ENCODE measurements at places on chromosomes 2 and 18.

DNA sequence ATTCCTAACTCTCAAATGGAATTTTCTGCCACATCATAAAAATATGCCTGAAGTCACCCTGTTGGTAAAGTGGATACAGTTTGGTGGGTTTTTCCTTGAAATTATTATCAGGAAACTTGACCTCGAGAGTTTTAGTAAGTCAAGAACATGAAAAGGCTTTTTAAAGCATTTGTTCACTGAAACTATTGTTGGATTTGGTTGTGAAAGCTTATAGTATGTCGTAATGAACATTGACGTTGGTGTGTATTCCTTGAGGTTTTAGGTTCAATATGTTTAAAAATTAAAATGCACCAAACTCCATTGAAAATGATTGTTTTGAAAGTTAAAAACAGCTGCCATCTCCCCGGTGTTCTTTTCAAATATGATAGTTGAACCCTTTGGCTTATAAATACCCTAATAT lies 30.8 kb downstream of the AOX1 start:
- DNase-seq, result no peak

GRCh38 chr2:108304975-108305374 lies 16.3 kb downstream of the SULT1C2 start:
- DNase-seq, result no peak

GRCh38 chr2:23409248-23409647 lies 24.3 kb downstream of the KLHL29 start:
- no peak for DNase-seq

DNA sequence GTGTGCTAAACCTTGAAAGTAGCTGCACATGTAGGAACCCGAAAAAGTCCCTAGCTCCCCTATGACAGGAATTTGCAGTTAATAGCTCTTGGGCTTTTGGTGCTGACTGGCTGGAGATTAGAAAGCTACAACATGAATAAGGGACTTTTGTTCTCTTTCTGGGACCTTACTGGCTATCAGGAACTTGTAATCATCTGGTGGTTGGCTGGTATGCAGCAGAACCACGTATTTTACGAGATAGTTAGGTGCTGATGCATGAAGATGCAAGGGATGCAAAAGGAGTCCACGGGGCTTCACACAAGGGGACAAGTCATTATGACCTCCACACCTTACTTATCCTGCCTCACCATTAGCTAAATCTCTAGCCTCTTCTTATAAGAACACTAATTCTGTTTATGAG lies 190.2 kb upstream of the NRXN1 start:
- DNase-seq, result no peak

- DNase-seq, result peak; percentile 9
Observed at GRCh38 chr2:37168217-37168981, 11.6 kb upstream of the EIF2AK2 start.

GRCh38 chr2:144438801-144439631 lies 80.9 kb downstream of the ZEB2 start:
- DNase-seq, result no peak

- peak; percentile 86 for DNase-seq
Observed at GRCh38 chr2:129877795-129878775, 101.4 kb upstream of the RAB6C start.

DNA sequence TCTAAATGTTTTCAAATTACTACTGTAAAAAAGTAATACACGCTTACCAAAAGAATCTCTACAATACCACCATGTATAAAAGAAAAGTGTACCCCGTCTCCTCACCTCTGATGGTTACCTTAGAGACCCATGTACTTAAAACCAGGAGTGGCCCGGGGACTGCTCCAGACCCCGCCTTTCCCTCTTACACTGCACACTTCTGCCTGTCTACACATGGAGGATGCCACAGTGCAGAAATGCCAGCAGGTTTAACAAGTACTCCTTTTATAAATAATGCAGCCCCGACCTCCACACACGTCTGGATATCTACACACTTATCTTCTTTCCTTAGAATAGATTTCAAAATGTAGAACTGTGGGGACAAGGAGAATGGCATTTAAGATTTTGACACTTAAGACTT lies 5.3 kb downstream of the HDAC4 start:
- DNase-seq, result no peak

DNA sequence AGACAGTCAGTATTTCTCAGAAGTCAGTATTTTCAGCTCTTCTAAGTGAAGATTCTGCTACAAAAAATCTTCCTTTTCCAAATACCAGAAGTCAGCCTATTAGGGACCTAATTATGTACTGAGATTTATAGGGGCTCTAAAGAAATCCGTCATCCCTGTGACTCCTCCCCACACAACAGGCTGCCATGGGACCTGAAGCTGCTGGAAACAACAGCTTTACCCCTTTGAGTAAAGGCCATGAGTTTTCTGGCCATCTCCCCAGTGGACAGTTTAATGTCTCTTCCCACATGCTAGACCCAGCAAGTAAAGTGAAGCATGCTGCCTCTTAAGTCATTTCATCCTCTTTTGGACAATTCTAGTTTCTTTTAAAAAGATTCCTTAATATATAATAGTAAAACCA lies 255.7 kb upstream of the ACVR2A start:
- no peak for DNase-seq

- no peak for DNase-seq
Observed at GRCh38 chr2:74089816-74090745, 57.6 kb downstream of the BOLA3 start.

DNA sequence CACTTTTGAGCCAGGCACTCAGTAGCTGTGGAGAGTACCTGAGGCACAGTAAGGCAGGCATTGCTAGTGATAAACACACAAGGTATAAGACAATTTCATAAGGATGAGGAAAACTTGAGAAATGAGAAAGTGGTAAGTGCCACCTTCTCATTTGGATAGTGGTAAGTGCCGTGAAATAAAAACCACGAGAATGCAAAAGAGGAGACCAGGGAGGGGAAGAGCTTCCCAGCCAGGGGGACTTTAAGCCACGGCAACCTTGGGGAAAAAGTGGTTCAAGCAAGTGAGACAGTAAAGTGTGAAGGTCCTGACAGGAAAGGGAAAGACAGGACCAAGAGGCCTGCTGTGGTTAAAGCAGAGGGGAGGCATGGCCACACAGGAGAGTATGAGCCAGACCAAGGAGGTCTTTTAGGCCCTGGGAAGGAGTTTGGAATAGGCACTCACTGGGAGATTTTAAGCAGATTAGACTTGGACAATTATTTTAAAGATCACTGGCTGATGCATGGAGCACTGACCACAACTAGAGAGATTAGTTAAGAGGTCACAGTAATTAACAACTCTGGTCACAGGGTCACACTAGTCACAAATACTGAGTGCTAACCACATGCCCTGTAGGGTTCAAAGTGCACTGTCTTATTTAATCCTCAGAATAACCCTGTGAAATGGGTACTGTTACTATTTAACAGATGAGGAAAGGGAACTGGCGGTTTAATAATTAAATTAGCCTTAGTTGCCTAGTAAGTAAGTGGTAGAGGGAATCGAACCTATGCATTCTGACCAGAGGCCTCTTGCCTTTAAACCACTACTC lies 50.1 kb downstream of the THOC1 start:
- DNase-seq, result no peak

DNA sequence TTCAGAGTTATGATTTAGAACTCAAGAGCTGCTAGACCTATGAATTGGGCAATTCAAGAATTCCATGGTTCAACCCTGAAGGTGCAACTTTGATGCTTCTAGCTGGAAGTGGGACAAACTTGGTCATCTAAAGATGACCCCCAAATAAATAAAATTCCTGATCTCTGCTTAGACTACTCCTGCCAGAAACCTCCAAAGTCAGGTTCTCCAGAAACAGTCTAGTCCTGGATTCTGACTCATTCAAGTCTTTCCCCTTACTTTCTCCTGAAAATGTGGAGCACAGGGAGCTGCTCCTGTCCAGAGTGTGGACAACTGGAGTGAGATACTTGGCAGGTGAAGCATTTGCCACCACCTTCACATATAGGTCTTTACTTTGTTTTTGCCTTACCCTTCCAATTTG lies 557.7 kb upstream of the TNP1 start:
- no peak for DNase-seq

DNA sequence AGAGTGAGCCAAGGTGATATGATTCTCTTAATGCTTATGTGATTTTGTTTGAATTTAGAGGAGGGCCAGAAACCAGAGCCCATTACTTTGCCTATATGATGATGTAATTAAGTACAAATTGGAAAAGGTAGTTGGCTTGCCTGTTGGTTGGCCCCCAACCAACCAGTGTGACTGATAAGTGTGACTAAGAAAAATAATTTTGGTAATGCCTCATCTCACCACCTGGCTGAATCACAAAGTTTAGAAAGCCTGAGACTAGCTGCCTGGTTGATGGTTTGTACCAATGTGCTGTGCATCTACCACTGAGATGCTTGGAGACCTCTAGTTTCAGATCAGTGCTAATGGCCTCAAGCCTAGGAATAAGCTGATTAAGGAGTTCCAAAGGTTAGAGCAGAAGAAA lies 338.7 kb downstream of the CDH2 start:
- no peak for DNase-seq

Measured in NCI-H526 (cell line).